ENCODE measurements at places on chromosomes 16 and 17. TPM values are rescaled to one million over a fixed set of nuclear protein-coding genes. Genes with fewer than 3 reads are reported as not detected.

WNT9B gene
- total RNA-seq: not detected

DNA sequence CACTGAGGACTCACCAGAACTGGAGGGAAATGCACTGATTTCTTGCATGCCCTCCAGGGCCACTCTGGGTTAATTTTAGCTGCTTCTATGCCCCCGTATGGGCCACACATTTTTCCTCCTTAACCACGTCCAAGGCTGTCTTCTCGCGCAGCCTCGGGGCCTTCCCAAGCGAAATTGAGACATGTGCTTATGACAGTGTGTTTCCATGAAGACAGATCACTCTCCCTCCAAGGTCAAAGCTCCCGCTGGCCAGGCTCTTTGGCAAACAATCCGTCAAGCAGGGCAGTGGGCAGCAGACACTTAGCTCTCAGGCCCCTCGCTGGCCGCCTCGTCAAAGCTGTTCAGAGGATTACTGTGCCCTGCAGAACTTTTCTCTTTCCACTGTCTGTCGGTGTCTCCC is 243.0 kb upstream of the N4BP1 start:
- H3K27me3 ChIP-seq: no peaks in the 10 kb centered on the region
- H3K36me3 ChIP-seq: no peaks in the 10 kb centered on the region
- no peaks in the 10 kb centered on the region for H3K4me1 ChIP-seq
- H3K27ac ChIP-seq: no peak overlapping the region
- H3K4me3 ChIP-seq: no peak overlapping the region

- H3K4me1 ChIP-seq: peaks cover 52% of the 10 kb centered on the region
- H3K27me3 ChIP-seq: peaks cover 31% of the 10 kb centered on the region
- peak within 1 kb of the TSS; percentile 89 for H3K27ac ChIP-seq
- no peak for DNase-seq
Measured at GRCh38 chr17:55421179-55421934, at the start of gene MMD. Gene MMD (minus strand): TSS chr17:55421835. CDS start chr17:55421695, 140 bp downstream.

DNA sequence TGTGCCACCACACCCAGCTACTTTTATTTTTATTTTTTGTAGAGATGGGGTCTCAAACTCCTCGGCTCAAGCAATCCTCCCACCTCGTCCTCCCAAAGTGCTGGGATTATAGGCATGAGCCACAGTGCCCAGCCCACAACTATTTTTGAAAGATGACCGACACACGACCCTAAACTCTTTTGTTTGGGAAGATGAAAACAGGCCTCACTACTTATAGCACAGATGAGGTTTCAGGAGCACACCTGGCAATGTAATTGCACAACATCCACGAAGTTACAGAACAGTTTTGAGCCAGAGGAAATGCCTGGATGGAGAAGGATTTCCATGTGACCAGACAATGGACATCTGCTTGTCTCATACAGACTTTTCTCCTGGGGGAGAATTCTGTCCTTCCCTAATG is 43.4 kb upstream of the PRSS54 start:
- H3K27ac ChIP-seq: no peak overlapping the region
- peaks cover 9% of the 10 kb centered on the region for H3K27me3 ChIP-seq
- no peak for DNase-seq
- H3K4me1 ChIP-seq: peaks cover 5% of the 10 kb centered on the region
- H3K4me3 ChIP-seq: no peak overlapping the region

DNA sequence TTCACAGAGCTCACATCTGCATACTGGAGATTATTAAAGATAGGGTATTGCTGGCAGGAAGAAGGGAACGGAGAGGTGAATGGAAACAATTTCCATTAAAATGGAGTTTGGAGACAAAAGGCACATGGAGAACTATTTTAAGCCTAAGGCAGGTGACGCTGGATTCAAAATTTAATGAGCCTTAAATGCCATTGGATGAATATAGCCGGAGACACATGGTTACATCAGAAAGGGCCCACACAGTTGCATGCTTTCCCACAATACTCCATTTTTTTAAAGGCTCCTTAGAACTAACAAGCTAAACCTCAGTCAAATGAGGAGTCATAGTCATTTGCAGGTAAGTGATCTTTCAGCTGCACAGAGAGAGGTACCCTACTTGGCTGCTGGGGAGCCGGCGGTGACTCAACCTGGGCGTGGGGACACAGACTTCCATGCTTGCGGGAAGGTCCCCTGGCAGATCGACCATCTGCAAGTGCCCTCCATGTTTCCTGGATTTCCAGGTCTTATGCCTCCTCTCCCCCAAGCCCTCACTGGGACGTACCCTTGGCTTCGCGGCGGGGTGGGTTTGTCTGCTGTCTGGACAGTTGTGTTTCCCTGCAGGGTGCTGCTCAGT is 259.2 kb downstream of the CBLN1 start:
- no peak for DNase-seq
- no peak overlapping the region for H3K27ac ChIP-seq
- H3K4me3 ChIP-seq: no peak overlapping the region
- H3K4me1 ChIP-seq: no peaks in the 10 kb centered on the region
- no peaks in the 10 kb centered on the region for H3K36me3 ChIP-seq
- H3K27me3 ChIP-seq: peaks cover 8% of the 10 kb centered on the region

LRRC75A gene
- 2.6 TPM for total RNA-seq

SUZ12 gene
- total RNA-seq: 66.2 TPM

GRCh38 chr17:39683295-39683939 is 4.4 kb downstream of the PGAP3 start:
- H3K4me1 ChIP-seq: peaks cover 46% of the 10 kb centered on the region
- DNase-seq: no peak
- no peaks in the 10 kb centered on the region for H3K27me3 ChIP-seq
- no peak overlapping the region for H3K4me3 ChIP-seq
- peak overlapping the region; percentile 0 for H3K27ac ChIP-seq

- no peaks in the 10 kb centered on the region for H3K4me1 ChIP-seq
- H3K36me3 ChIP-seq: no peaks in the 10 kb centered on the region
- no peak overlapping the region for H3K27ac ChIP-seq
- no peak for DNase-seq
- H3K4me3 ChIP-seq: no peak overlapping the region
Measured at GRCh38 chr16:49544828-49545227, 171.2 kb downstream of the C16orf78 start.

- no peak overlapping the region for H3K4me3 ChIP-seq
- H3K27me3 ChIP-seq: no peaks in the 10 kb centered on the region
- DNase-seq: peak; percentile 72
- H3K36me3 ChIP-seq: peaks cover 31% of the 10 kb centered on the region
- H3K27ac ChIP-seq: peak overlapping the region; percentile 27
- peaks cover 17% of the 10 kb centered on the region for H3K4me1 ChIP-seq
Measured at GRCh38 chr17:3827124-3827773, 18.8 kb downstream of the NCBP3 start.

DNA sequence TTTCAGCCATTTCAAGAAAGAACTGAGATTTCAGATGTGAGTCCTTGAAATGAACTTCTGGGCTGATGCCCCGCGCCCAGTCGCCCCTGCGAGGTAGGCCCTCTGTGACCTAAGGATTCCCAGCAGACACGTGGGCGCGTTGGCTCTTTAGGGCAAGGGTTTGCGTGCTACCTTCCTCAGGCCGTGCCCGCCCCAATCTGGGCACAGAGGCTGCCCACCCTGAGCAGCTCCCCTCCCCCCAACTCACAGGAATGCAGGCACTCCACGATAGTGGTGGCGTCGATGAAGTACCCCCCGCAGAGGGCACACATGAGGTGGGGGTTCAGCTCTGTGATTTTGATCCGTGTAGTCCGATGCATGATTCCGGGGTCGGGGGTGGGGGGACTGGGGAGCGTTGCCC is 8.1 kb downstream of the PCGF2 start:
- H3K36me3 ChIP-seq: no peaks in the 10 kb centered on the region
- peaks cover 5% of the 10 kb centered on the region for H3K4me1 ChIP-seq
- no peak for DNase-seq
- H3K4me3 ChIP-seq: no peak overlapping the region

AANAT gene
- total RNA-seq: not detected

DNA sequence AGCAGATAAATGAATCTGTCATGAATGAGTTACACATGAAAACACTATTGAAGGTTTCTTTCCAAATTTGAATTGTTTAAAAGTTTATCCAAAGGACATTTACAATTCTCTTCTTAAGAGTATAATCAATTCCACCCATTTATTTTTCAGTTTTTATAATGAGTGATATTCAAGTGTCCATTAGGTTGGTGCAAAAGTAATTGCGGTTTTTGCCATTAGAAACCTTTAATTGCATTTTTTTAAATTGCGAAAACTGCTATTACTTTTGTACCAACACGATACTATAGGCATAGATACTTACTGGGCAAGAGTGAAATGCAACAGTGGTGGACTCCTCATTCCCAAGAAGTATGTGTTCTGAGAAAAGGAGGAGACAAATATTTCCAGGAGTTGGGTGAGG is 422.7 kb upstream of the MON1B start:
- H3K4me3 ChIP-seq: no peak overlapping the region
- no peak for DNase-seq
- no peak overlapping the region for H3K27ac ChIP-seq
- H3K4me1 ChIP-seq: no peaks in the 10 kb centered on the region
- no peaks in the 10 kb centered on the region for H3K27me3 ChIP-seq

GRCh38 chr17:80292521-80292971 is 31.9 kb downstream of the RNF213 start:
- H3K27ac ChIP-seq: no peak overlapping the region
- DNase-seq: no peak
- peaks cover 31% of the 10 kb centered on the region for H3K4me1 ChIP-seq
- H3K4me3 ChIP-seq: no peak overlapping the region
- no peaks in the 10 kb centered on the region for H3K27me3 ChIP-seq
- peaks cover 27% of the 10 kb centered on the region for H3K36me3 ChIP-seq

DNA sequence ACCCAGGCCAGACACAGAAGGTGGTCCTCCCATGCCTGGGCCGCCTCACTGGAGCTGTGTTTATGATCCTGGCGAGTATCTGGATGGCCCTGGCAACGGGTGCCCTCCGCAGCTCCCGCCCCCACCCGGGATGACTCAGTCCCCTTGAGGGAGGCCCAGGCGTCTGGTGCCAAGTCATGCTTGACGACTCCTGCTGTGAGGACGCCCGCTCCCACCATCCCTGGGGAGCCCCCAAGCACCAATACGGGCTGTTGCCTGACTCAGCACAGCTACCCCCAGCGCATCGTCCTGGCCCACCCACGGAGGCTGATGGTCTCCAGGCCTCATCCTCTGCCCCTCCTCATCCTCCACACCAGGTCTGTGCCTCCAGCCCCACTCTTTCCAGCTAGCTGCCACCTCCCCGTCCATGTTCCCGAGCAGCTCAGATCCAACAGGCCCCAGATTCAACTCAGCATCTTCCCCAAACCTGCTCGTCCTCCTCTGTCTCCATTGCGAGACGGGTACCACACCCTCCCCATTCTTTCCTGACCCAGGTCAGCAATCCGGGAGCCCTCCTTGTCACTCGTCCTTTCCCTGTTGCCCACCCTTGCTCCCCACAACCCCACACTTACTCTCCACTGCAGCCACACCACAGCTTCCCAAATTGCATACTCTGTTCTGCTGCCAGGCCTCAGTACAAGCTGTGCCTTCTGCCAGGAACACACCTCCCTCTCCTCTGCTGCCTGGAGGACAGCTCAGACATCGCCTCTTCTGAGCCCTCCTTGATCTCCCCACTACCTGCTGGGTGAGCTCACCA is 2.6 kb downstream of the CAMKK1 start:
- no peak overlapping the region for H3K4me3 ChIP-seq
- H3K4me1 ChIP-seq: peaks cover 22% of the 10 kb centered on the region
- DNase-seq: no peak
- H3K36me3 ChIP-seq: no peaks in the 10 kb centered on the region
- H3K27me3 ChIP-seq: no peaks in the 10 kb centered on the region

DNA sequence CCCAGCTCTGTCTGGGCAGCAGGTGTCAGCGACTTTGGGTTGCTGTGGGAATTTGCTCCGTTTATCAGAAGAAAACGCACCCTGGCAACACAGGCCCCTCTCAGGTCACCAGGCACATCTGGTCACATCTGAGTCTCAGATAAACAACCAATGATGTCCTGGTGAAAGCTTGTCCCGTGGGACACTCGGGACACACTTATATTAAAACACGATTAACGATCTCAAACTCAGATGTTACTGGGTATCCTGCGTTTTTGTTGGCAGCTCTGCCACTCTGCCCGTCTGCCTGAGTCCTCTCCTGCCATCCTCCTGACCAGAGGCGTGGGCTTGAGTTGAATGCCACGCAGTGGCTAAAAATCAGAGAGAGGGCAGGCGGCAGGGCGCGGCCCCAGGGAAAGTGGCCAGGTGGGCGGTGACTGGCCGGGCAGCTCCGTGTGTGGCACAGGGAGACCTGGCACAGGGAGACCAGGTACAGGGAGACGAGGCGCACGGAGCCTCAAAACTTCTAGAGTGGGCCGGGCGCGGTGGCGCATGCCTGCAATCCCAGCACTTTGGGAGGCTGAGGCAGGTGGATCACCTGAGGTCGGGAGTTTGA is 2.1 kb downstream of the SECTM1 start:
- no peaks in the 10 kb centered on the region for H3K36me3 ChIP-seq
- peaks cover 4% of the 10 kb centered on the region for H3K27me3 ChIP-seq
- H3K4me3 ChIP-seq: no peak overlapping the region
- no peak for DNase-seq
- no peak overlapping the region for H3K27ac ChIP-seq
- H3K4me1 ChIP-seq: peaks cover 12% of the 10 kb centered on the region

- H3K27me3 ChIP-seq: no peaks in the 10 kb centered on the region
- no peaks in the 10 kb centered on the region for H3K4me1 ChIP-seq
- DNase-seq: no peak
- H3K4me3 ChIP-seq: no peak overlapping the region
- no peak overlapping the region for H3K27ac ChIP-seq
Measured at GRCh38 chr17:61766520-61766919, 96.8 kb downstream of the BRIP1 start.

HERPUD1 gene
- 141 TPM for total RNA-seq

DNA sequence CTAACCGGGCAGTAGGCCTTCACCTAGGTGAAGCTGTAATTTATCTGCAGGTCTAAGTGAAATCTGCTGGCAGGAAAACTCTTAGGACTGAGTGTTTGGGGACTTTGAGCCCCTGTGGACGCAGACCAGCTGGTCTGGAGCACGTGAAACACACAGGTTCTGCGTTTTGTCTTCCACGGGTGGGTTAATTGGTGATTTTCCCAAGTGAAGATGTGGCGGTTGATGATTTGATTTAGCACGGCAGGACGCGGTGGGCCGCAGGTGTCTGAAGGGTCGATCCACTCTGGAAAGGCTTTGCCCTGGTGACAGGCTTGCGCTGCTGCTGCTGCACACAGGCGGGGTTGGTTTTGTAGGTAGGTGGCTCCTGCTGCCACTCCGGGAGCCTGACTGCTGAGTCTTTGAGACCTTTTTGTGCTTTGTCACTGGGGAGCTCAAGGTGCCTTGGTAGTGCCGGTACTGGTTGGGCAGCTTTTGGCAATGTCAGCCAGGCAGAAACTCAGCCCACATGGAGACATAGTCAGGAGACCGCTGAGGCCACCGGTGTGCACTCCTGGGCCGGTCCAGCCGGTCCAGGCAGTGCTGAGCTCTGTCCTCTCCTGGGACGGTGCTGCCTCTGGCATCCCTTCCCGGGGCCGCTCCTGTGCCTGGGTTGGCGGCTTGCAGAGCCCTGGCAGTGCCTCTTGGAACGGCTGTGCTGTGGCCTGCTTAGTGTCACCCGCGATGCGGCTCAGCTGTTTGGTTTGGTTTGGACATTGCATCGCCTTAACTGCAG is 2.3 kb downstream of the BAIAP2 start:
- peaks cover 6% of the 10 kb centered on the region for H3K4me1 ChIP-seq
- H3K36me3 ChIP-seq: no peaks in the 10 kb centered on the region
- H3K27me3 ChIP-seq: peaks cover 8% of the 10 kb centered on the region
- H3K4me3 ChIP-seq: peak overlapping the region; percentile 77

GRCh38 chr17:16135461-16135860 is 79.9 kb downstream of the NCOR1 start:
- no peak overlapping the region for H3K27ac ChIP-seq
- no peak for DNase-seq
- H3K27me3 ChIP-seq: no peaks in the 10 kb centered on the region
- no peaks in the 10 kb centered on the region for H3K4me1 ChIP-seq

GRCh38 chr17:73088561-73088960 is 3.9 kb downstream of the SLC39A11 start:
- H3K4me3 ChIP-seq: no peak overlapping the region
- peaks cover 24% of the 10 kb centered on the region for H3K4me1 ChIP-seq
- H3K36me3 ChIP-seq: peaks cover 15% of the 10 kb centered on the region
- no peak overlapping the region for H3K27ac ChIP-seq
- H3K27me3 ChIP-seq: no peaks in the 10 kb centered on the region
- DNase-seq: no peak

All from natural killer cell treated with Interleukin-12 subunit alpha and Interleukin-12 subunit beta and Interleukin-15 and Interleukin-18, amount 100 ng/mL, for 72 hours (primary cell).